ENCODE measurements at places on chromosomes 1 and 21. TPM values are rescaled to one million over a fixed set of nuclear protein-coding genes. Genes with fewer than 3 reads are reported as not detected.

GRCh38 chr1:9302745-9303524, 10.2 kb downstream of the SPSB1 start:
- no peaks in the 10 kb centered on the region for H3K27me3 ChIP-seq
- H3K36me3 ChIP-seq, result no peaks in the 10 kb centered on the region
- H3K4me3 ChIP-seq, result no peak overlapping the region
- peak overlapping the region; percentile 80 for H3K27ac ChIP-seq

PPCS gene
- 56.4 TPM for total RNA-seq

- H3K4me3 ChIP-seq, result no peak overlapping the region
- H3K27me3 ChIP-seq, result no peaks in the 10 kb centered on the region
- no peaks in the 10 kb centered on the region for H3K36me3 ChIP-seq
- H3K27ac ChIP-seq, result no peak overlapping the region
These were observed 37.8 kb upstream of the IRF2BP2 start for GRCh38 chr1:234647758-234648157.

DNA sequence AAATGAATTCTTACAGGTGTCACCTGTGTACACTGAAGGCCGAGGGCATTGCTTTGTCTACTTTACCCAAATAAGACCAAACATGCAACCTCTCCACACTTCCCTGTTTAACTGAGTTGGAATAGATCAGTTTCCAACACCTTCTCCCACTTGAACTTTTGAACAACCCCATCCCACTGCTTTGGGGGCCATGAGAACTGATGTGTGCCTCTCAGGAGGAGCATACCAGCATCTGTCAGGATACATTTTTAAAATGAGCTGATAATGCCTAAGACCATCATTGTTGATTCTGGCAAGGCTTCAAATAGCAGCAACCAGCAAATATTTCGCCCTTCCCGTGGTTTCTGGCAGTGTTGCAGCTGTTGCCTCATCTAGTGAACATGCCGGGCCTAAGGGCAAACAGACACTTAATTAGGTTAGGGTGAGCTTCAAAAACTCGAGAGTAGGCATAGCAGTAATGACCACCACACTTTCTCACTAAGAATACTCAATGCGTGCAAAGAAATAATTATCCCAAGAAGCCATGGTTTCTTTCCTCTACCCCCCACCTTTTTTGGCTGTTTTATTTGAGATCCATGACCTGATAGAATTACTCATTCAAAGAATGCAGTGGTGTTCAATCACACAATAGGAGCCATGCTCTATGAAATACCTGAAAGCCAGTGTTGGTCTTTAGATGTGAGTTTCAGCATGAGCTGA, 63.7 kb downstream of the MAP10 start:
- H3K36me3 ChIP-seq, result no peaks in the 10 kb centered on the region
- H3K4me1 ChIP-seq, result no peaks in the 10 kb centered on the region
- no peaks in the 10 kb centered on the region for H3K27me3 ChIP-seq
- H3K27ac ChIP-seq, result no peak overlapping the region
- H3K4me3 ChIP-seq, result no peak overlapping the region
- DNase-seq, result no peak

GRCh38 chr21:37424396-37424795, 57.8 kb downstream of the DYRK1A start:
- DNase-seq, result no peak
- no peak overlapping the region for H3K4me3 ChIP-seq
- H3K27ac ChIP-seq, result no peak overlapping the region
- no peaks in the 10 kb centered on the region for H3K4me1 ChIP-seq
- H3K36me3 ChIP-seq, result peaks cover 4% of the 10 kb centered on the region

DNA sequence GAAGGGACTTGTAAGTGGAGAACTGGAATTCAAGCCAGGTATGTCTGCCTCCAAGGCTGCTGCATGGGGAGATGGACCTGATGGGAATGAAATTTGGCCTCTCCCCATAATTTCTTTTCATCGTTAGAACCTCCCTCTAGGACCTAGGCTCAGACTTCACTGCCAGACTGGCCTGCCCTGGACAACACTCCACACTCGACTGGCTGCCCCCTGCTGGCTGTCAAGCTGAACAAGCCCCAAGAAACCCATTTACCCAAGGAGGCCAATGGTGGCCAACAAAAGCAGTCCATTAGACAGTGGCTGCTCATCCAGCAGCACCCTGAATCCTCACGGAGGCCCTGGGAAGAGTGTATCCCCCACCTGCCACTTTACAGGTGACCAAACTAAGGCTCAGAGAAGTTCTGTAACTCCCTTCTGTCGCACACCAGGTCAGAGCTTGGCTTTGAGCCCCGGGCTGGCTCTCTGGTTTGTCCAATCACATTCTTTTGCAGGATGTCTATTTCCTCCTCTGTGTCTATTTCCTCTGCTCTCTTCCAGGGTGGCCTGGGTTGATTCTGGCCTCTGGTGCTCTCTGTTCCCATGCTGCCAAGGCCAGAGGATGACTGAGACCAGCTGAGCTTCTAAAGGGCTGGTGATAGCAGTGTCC, 3.8 kb downstream of the RNF186 start:
- peaks cover 6% of the 10 kb centered on the region for H3K4me1 ChIP-seq
- H3K4me3 ChIP-seq, result no peak overlapping the region
- H3K36me3 ChIP-seq, result no peaks in the 10 kb centered on the region
- peak; percentile 54 for DNase-seq

COL8A2 gene
- total RNA-seq, result 18.9 TPM

FALEC gene
- total RNA-seq, result not detected

DNA sequence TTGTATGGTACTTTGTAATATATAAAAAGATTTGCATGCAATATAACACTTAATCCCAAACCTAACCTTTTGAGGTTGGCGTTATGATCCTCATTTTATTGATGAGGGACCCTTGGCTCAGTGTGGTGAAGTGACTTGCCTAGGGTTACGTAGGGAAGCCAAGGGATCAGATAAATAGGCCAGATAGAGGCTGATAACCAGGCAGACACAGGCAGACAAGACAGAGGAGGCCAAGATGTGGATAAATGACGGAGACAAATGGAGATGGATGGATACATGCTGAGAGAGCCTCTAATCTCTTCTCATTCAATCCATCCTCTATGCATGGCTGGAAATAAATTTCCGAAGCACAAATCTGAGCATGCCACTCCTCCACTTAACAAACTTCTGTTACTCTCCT, 136.9 kb upstream of the SPATA6 start:
- H3K4me1 ChIP-seq, result no peaks in the 10 kb centered on the region

DNA sequence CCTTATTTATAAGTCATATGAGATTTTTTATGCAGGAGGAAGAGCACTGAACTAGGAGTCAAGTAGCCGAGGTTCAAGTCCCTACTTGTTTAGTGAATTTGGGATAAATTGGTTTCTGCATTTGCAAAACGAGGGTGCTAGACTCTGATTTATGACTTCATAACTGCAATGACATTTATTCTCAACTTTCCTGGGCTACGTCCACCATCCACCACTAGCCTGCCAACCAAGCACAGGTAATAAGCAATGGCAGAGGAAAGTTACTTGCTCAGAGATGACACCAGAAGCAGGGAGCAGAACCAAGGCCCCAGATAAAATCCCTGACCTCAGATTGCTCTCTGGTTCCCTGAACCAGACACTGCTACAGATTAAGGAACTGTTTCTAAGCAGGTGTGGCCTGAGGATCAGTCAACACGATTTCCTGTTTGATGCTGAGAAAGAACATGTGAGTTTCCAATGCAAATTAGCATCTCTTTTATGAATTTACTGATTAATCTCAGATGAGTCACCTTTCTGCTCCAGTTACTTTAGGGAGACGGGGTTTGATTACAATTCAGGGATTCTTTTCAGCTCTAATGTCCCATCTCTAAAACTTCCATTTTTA, 52.7 kb downstream of the PLPP3 start:
- no peaks in the 10 kb centered on the region for H3K27me3 ChIP-seq
- no peak overlapping the region for H3K4me3 ChIP-seq
- peaks cover 49% of the 10 kb centered on the region for H3K4me1 ChIP-seq
- no peak overlapping the region for H3K27ac ChIP-seq
- H3K36me3 ChIP-seq, result peaks cover 5% of the 10 kb centered on the region

- no peaks in the 10 kb centered on the region for H3K27me3 ChIP-seq
- H3K4me1 ChIP-seq, result no peaks in the 10 kb centered on the region
- no peak overlapping the region for H3K27ac ChIP-seq
These were observed 808.7 kb downstream of the NCAM2 start for GRCh38 chr21:21806711-21807597.

- no peak overlapping the region for H3K4me3 ChIP-seq
- H3K27me3 ChIP-seq, result no peaks in the 10 kb centered on the region
- H3K27ac ChIP-seq, result no peak overlapping the region
- H3K4me1 ChIP-seq, result peaks cover 8% of the 10 kb centered on the region
- no peaks in the 10 kb centered on the region for H3K36me3 ChIP-seq
These were observed 11.3 kb downstream of the ARHGEF11 start for GRCh38 chr1:157034137-157034800.

GRCh38 chr21:14483296-14483695, 62.8 kb downstream of the SAMSN1 start:
- H3K27me3 ChIP-seq, result no peaks in the 10 kb centered on the region
- no peaks in the 10 kb centered on the region for H3K36me3 ChIP-seq
- H3K4me3 ChIP-seq, result no peak overlapping the region
- no peak for DNase-seq
- H3K4me1 ChIP-seq, result no peaks in the 10 kb centered on the region

- no peak overlapping the region for H3K4me3 ChIP-seq
- no peak overlapping the region for H3K27ac ChIP-seq
- no peaks in the 10 kb centered on the region for H3K27me3 ChIP-seq
- H3K36me3 ChIP-seq, result no peaks in the 10 kb centered on the region
- H3K4me1 ChIP-seq, result peaks cover 25% of the 10 kb centered on the region
- DNase-seq, result no peak
These were observed 215.1 kb upstream of the FGGY start for GRCh38 chr1:59081795-59082194.

GRCh38 chr1:92478393-92478792, 8.3 kb downstream of the GFI1 start:
- no peak overlapping the region for H3K27ac ChIP-seq
- H3K27me3 ChIP-seq, result no peaks in the 10 kb centered on the region
- H3K36me3 ChIP-seq, result no peaks in the 10 kb centered on the region
- H3K4me1 ChIP-seq, result peaks cover 28% of the 10 kb centered on the region

CITED4 gene
- 24.0 TPM for total RNA-seq

GRCh38 chr1:62265956-62266935, 53.0 kb downstream of the KANK4 start:
- no peak overlapping the region for H3K27ac ChIP-seq
- no peaks in the 10 kb centered on the region for H3K27me3 ChIP-seq
- H3K4me1 ChIP-seq, result no peaks in the 10 kb centered on the region
- no peaks in the 10 kb centered on the region for H3K36me3 ChIP-seq

CLCN6 gene
- 31.4 TPM for total RNA-seq

- no peaks in the 10 kb centered on the region for H3K36me3 ChIP-seq
- H3K4me1 ChIP-seq, result peaks cover 3% of the 10 kb centered on the region
- H3K27ac ChIP-seq, result no peak overlapping the region
- H3K4me3 ChIP-seq, result no peak overlapping the region
- H3K27me3 ChIP-seq, result no peaks in the 10 kb centered on the region
These were observed 123.8 kb upstream of the RAB4A start for GRCh38 chr1:229147072-229147471.

- DNase-seq, result no peak
- no peak overlapping the region for H3K27ac ChIP-seq
- H3K27me3 ChIP-seq, result no peaks in the 10 kb centered on the region
- no peaks in the 10 kb centered on the region for H3K36me3 ChIP-seq
These were observed 494.6 kb upstream of the RUNX1 start for GRCh38 chr21:35543746-35544145.

DNA sequence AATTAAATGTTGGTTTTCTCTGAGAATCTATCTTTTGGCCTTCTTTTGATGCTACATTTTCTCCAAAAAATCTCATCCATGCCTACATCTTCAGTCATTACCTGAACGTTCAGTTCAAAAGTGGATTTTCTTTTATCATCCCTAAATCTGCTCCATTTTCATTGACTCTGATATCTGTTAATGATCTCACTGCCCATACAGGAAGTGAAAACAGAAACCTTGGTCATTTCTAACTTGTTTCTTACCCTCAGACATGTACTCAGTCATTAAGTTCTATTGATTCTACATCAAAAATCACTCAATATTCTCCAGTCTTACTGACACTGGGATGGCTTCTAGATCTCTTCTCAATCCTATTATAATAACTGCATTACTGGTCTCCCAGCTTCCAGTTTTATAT, 22.7 kb downstream of the PRKACB start:
- no peaks in the 10 kb centered on the region for H3K27me3 ChIP-seq
- H3K36me3 ChIP-seq, result no peaks in the 10 kb centered on the region
- no peak overlapping the region for H3K27ac ChIP-seq
- H3K4me3 ChIP-seq, result no peak overlapping the region
- H3K4me1 ChIP-seq, result no peaks in the 10 kb centered on the region

LCE3D gene
- total RNA-seq, result not detected

DNA sequence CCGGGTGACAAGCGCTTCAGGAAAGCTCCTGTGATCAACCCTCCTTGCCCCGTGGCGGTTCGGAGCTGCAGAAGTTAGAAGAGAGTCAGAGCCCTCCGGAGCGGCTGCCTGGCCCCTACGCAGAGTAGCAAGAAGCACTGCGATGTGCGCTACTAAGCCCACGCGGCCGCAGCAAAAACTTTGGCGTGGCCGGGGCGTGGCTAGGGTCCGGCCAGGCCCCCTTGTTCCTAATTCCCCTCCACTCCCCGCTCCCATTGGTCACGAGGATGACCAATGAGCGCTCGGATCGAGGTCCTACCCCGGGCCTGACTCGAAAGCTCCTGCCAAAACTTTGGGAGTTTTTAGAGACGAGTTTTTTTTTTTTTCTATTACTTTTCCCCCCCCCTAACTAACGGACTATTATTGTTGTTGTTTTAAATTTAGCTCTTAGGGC, at the start of gene HLX:
HLX (plus strand) TSS at position 368 of the 433 bp plus-strand sequence. CDS start 415 bp downstream, outside the sequence.
- H3K4me3 ChIP-seq, result peak within 1 kb of the TSS; percentile 80
- peaks cover 38% of the 10 kb centered on the region for H3K4me1 ChIP-seq
- peaks cover 11% of the 10 kb centered on the region for H3K36me3 ChIP-seq
- peak within 1 kb of the TSS; percentile 99 for H3K27ac ChIP-seq
- peak; percentile 92 for DNase-seq

GRCh38 chr1:181038399-181038873, 4.7 kb downstream of the MR1 start:
- no peak overlapping the region for H3K27ac ChIP-seq
- H3K4me1 ChIP-seq, result peaks cover 46% of the 10 kb centered on the region
- no peak for DNase-seq
- H3K36me3 ChIP-seq, result no peaks in the 10 kb centered on the region
- H3K27me3 ChIP-seq, result no peaks in the 10 kb centered on the region
- H3K4me3 ChIP-seq, result no peak overlapping the region

DNA sequence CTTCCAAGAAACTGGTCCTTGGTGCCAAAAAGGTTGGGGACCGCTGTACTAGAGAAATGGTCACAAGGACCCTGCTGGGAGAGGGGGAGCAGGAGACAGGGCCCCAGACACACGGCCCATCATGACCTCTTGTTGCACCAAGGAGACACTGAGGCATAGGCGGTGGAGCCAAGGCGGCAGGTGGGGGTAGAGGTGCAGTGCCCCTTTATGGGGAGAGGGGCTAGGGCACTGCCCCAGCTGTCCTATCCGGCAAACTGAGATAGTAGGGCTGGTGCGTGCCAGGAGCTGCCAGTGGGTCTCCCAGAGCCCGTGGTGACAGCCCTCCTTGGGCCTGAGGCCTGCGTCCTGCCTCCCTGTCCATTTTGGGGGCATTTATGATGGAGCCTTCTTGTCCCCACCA, 20.3 kb downstream of the TNNT2 start:
- no peak for DNase-seq
- H3K4me3 ChIP-seq, result no peak overlapping the region
- no peak overlapping the region for H3K27ac ChIP-seq
- H3K36me3 ChIP-seq, result no peaks in the 10 kb centered on the region
- H3K4me1 ChIP-seq, result peaks cover 10% of the 10 kb centered on the region

GRCh38 chr1:40432644-40433390, 17.5 kb upstream of the ZFP69B start:
- DNase-seq, result no peak
- H3K4me1 ChIP-seq, result no peaks in the 10 kb centered on the region
- H3K27ac ChIP-seq, result no peak overlapping the region
- H3K36me3 ChIP-seq, result no peaks in the 10 kb centered on the region
- H3K27me3 ChIP-seq, result no peaks in the 10 kb centered on the region

Measured in upper lobe of left lung (tissue), 6 donors.